ENCODE measurements at places on chromosomes 16 and 17.
A peak's percentile ranks its signal among the peaks of the same experiment; 100 is the strongest.

- DNase-seq = no peak
These were observed 9.5 kb upstream of the PPP1R27 start for GRCh38 chr17:81844327-81844851.

GRCh38 chr16:67694611-67695010, 24.5 kb downstream of the GFOD2 start:
- DNase-seq = no peak

DNA sequence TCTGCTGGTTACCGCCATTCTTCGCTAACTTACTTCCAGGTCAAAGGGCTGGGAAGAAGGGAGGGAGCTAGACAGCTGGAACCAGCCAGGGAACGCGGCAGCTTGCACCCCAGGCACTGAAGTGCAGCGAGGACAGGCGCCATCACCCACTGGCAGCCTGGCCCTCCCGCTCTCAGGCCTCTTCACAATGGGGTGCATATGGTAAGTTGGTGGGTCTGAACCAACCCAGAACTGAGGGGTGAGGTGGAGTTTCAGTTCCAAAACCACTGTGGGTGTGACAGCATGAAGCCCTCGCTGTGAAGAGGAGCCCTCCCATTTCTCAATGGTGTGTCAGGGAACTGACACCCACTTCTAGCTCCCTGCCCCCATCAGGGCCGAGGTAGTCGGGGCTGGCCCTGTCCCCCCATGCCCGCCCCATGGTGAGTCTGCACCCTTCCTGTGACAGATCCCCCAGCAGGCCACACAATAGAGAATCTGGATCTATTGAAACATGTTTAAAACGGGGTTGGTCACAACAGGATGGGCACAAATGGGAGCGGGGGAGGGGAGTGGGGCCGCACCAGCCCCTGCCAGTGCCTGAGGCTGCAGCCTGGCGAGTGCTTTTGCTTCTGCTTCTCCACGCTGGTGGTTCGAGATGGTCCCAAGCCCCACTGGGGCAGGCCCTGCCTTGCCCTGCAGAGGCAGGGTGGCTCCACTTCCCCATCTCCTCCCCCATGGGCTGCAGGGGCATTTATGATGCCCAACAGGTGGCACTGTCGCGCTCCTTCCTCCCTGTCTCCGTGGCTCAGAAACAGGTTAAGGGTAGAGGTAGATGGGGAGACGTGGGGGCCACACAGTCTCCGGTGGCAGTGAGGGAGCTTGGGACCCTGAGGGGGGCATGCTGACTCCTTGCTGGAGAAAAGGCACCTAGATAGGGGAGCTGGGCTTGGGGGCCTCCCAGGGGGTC, 2.3 kb downstream of the LIMD2 start:
- peak; percentile 39 for DNase-seq

DNA sequence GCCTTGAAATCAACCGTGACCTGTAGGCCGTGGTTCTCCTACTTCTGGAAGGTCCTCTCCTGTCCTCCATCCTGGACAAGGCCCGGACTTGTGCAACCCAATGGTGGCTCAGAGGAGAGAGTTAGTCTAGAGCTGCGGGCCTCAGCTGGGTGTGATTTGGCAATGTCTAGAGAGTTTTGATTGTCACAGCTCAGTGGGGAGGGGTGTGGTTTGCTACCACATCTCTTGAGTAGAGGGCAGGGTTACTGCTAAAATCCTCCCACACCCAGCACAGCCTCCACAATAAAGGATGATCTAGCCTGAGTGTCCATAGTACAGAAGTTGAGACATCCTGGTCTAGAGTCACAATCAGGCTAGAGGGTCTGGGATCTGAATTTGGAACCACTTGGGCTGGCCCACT, 40.3 kb downstream of the MYH13 start:
- DNase-seq = no peak

GRCh38 chr17:296379-296778, 56.2 kb downstream of the RPH3AL start:
- DNase-seq = no peak

DNA sequence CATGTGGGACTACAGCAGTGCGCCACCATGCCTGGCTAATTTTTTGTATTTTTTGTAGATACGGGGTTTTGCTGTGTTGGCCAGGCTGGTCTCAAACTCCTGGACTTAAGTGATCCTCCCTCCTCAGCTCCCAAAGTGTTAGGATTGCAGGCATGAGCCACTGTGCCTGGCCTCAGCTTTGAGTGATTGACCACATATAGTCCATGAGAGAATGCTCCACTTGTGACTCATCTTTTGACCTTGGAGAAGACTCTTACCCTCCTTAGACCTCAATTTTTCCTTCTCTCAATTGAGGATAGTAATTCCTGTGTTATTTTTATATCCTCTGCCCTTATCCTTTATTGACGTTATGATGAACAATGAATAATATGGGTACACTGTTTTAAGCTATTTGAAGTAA, 30.9 kb upstream of the DUSP14 start:
- no peak for DNase-seq

DNA sequence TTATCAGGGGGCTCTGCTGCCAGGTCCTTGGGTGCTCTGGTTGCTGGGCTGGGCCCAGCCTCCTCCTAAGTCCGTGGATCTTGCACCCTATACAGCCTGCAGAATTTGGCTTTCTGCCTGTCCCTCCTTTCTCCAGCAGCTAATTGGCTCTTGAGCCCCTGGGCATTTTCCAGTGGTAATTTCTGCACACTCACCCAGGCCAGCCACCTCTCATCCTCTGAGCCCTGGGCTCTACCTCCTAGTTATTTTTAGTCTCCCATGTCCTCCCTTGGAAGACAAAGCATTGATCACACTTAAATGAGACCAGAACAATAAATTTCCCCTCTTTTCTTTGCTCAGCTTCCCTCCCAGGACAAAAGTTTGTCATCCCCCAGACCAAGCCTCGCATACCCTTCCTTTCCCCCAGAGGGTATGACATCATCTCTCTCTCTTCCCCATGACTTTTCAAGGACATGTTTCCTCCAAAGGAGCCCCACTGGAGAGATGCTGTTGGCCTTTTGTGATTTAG, 38.1 kb downstream of the C17orf75 start:
- DNase-seq = no peak

DNA sequence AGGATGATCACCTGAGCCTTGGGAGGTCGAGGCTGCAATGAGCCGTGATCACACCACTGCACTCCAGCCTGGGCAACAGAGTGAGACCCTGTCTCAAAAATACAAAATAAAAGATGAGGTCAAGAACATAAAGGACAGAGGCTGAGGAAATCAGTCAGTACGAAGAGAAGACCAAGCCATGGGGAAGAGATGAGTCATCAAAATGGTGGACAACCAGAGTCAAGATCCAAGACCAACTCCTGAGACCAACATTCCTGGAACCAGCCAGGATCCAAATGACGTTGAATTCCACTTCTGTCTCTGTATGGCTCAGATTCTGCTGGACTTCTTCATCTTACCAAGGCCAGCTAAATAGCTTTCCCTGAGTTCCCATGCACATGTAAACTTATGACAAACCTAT, 44.8 kb upstream of the NOG start:
- DNase-seq = no peak

GRCh38 chr17:8469964-8470363, 34.3 kb downstream of the NDEL1 start:
- no peak for DNase-seq

DNA sequence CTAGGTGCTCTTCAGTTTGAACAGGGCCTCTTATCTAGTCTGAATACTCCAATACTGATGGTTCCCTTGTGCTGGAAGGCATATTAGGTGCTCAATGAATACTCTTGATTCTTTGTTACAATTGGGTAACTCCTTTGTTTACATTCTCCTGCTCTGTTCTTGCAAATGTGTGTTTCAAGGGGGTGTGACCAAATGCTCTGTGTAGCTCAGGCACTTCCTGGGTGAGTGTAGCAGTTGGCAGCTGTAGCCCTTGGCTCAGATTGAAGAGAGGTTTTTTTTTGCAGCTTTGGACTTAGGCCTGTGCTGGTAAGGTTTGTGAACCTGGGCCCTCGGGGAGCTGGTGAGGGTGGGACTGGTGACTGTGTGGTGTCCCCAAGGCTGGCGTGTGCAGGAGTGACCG, 20.2 kb downstream of the TBCD start:
- DNase-seq = no peak

DNA sequence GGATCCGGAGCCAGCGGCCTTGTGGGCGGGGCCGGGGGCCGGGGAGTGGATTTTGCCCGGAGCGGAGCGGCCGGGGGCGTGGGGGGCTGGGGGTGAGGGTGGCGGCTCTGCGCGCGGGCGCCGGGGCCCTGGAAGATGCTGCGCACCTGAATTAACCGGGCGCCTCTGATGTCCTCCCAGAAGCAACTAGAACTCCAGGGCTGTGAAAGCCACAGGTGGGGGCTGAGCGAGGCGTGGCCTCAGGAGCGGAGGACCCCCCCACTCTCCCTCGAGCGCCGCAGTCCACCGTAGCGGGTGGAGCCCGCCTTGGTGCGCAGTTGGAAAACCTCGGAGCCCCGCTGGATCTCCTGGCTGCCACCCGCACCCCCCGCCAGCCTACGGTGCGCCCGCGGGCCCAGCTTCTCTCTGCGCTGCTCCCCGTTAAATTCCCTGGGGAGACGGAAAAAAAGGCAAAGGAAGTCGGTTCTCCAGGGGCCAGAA, 549 bp downstream of the SLC26A11 start:
- DNase-seq = no peak

DNA sequence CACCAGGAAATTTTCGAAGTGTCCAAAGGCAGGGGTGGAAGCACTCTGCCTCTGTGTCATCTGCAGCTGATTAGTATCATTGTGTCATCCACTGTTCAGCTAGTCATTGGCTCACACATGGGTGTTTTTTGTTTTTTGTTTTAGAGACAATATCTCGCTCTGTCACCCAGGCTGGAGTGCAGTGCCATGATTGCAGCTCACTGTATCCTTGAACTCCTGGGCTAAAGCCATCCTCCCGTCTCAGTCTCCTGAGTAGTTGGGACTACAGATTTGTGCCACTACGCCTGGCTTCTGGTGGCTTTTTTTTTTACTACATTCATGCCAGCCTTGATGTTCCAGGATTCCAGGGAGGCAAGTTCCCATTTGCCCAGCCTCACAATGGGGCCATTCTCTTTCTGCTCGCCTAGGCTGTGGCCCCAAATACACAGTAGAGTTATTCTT, 32.5 kb upstream of the MYO18A start:
- DNase-seq = no peak

DNA sequence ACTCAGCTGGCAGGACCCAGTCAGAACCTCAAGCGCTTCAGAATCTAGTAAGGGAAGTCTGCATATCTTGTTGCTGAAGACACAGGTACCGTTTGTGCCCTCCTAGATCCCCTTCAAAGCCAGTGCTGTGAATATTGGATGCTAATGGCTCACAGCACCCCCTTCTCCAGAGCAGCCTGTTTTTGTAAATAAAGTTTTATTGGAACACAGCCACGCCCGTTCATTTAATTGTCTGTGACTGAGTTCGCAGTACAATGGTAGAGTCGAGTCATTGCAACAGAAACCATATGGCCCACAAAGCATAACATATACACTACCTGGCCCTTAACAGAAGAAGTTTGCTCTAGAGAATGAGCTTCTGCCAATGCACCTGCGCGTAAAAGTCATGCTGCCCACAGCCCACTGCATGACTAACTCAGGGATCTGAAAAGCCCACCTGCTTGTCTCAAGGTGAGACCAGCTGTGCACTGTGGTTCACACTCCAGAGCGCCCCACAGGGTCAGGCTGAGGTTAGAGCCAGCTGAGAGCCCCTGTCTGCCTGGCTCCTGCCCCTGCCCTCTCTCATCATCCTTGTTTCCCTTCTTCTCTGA, 48.8 kb downstream of the AIPL1 start:
- DNase-seq = no peak

DNA sequence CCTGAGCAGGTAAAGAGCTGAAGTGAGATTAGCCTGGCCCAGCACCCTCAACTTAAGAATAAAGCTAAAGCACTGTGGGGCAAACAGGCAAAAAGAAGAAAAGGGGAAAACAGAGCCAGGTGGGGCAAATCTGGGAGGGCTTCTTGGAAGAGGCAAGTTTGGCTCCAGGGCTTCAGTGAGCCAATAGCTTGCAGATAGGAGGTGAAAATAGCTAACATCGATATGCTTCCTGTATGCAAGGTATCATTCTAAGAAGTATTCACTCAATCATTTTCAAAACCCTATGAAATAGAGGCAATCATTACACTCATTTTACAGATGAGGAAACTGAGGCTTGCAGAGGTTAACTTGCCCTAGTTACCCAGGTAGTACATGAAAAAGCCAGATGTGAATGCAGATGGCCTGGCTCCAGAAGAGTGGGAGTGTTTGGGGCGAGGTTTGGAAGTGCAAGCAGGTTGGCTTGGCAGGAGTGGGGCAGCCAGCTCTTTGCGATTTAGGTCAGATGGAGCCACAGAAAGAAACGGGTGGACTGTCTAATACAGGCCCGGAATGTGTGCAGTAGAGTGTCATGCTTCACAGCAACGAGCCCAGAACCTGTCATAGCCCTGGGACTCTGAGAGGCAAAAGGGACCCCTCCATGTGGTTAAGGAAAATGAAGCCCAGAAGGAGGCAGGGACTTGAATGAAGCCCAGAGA, 5.7 kb downstream of the WNT3 start:
- no peak for DNase-seq

GRCh38 chr16:67237396-67238277, 9.6 kb downstream of the FHOD1 start:
- DNase-seq = no peak

- no peak for DNase-seq
These were observed 4.6 kb downstream of the FAM171A2 start for GRCh38 chr17:44359006-44359405.

DNA sequence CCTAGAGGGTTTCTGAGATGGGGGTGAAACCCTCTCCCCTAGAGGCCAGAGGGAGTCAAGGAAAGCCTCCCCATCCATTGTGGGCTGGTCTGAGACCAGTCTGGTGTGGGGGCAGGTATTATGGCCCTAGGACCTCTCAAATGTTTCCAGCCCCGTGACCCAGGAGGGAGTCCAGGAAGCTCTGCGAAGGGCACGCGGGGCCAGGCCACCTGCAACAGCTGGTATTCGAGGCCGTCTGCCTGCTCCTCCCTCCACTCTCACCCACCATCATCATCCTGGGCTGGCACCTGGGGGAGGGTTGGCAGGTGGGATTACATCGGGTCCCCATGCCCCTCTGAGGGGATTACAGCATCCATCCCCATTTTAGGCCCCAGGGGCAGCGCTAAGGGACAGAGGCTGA, 38.1 kb upstream of the DLX4 start:
- DNase-seq = no peak

GRCh38 chr16:24921229-24921628, 75.5 kb downstream of the SLC5A11 start:
- DNase-seq = no peak

DNA sequence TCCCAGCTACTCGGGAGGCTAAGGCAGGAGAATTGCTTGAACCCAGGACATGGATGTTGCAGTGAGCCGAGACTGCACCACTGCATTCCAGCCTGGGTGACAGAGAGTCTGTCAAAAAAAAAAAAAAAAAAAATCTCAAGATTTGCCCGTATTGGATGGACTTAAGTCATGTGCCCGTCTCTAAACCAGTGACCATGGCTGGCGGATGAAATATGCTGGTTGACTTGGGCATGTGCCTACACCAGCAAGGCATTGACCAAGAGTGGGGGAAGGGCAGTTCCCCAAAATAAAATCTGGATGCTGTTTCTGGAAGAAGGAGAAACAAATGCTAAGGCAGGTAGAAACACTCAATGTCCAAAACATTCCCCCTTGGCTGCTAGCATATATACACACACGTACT, 21.5 kb upstream of the COL1A1 start:
- no peak for DNase-seq

All from stimulated activated CD8-positive, alpha-beta memory T cell treated with anti-CD3 and anti-CD28 coated beads, Interleukin-15, amount 100 ng/mL, for 24 hours (primary cell).